ENCODE measurements at places on chromosomes 7 and 10. TPM values are rescaled to one million over a fixed set of nuclear protein-coding genes. Genes with fewer than 3 reads are reported as not detected.

GRCh38 chr10:72030762-72031543 lies 57.4 kb downstream of the SPOCK2 start:
- no peak for DNase-seq

GRCh38 chr10:51159841-51160240 lies 85.6 kb downstream of the PRKG1 start:
- no peak for DNase-seq

- no peak for DNase-seq
These were observed 117.1 kb upstream of the PODXL start for GRCh38 chr7:131673576-131673975.

DNA sequence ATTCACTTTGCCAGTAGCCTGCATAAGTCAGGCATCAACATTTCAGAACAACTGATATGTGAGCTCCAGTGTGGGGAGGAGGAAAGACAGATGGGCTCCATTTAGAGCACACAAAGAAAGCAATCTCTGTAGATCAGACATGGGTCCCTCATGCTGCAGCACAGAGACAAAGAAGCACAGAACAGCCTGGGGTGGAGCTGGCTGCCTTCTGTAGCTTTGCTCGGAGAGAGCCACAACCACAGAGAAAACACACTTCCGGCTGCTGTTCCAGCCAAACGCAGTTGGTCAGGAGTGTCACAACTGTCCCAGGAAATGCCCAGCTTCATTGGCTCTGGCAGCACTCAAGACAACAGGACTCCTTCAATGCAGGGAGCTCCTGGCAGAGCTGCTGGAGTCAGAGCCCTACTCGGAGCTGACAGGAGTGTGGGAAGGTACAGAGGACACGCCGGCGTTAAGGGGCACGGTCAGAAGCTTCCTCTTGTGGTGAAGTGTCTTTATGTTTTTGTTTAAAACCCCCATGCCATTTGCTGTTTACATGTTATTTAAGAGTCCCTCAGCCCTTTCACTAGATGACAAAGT lies 494.4 kb downstream of the TCERG1L start:
- DNase-seq: no peak

The MXI1 gene
- 12.1 TPM for total RNA-seq

The ADAM12 gene
- total RNA-seq: 0.10 TPM

GRCh38 chr7:47949703-47950102 lies 1.4 kb upstream of the PKD1L1 start:
- DNase-seq: no peak

The SLC39A12 gene
- total RNA-seq: not detected

The DLX6 gene
- total RNA-seq: 1.3 TPM

The CNTNAP2 gene
- total RNA-seq: 0.03 TPM

- no peak for DNase-seq
These were observed 136.3 kb downstream of the DNAJB6 start for GRCh38 chr7:157473051-157473569.

GRCh38 chr10:86375204-86375603 lies 8.6 kb upstream of the GRID1 start:
- DNase-seq: no peak

DNA sequence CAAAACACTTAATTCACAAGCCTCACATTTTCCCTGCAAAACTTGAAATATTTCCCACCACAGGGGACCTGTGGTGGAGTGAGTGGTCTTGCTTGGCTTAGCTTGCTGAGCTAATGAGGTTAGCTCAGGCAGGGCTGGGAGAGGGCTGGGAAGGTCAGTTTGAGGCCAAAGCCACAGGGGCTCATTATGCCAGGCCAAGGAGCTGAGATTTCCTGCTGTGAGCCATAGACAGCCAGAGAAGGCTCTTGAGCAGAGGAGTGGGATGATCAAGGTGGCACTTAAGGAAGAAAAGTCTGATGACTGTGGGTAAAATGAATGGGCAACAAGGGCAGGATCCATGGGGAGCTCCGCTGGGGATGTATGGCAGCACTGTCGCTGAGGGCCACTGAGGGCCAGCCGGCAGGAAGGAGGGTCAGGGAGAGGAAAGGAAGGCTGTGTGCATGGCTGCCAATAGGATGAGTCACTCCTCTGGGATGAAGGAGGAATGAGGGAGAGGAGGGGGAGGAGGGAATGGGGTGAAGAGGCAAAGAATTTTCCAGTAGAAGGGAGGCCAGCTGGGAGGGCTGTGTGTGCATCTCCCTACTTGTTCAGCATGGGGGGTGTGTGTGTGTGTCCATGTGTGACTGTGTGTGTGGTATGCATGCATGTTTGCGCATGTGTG lies 18.7 kb upstream of the ZNF488 start:
- no peak for DNase-seq

The STEAP1 gene
- total RNA-seq: 5.5 TPM

Measured in Panc1 (cell line).